ENCODE measurements at places on chromosomes 2 and 18.

DNA sequence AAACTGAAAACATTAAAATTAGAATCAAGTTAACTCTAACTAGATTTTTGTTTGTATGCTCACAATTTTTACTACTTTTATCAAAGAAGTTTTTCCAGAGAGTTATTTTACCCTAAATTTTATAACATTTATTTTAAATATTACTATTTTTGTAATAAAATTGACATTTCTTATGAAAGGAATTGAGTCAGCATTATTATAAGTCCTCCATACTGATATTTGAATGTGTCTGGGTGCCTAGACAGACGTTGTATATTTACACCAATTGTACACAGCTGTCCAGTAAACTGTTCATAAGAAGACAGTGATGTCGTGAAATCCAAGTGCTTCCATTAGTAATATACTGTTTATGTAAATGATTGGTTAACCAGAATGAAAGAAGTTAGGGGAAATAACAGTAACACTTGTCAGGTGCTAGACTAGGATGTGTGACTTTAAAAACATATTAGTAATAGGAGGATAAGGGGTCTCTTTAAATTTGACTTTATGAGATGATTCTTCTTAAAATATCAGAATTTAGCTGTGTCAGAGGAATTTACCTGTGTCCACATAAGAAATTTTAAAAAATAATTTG lies 73.7 kb downstream of the TANK start:
- no peak for DNase-seq

DNA sequence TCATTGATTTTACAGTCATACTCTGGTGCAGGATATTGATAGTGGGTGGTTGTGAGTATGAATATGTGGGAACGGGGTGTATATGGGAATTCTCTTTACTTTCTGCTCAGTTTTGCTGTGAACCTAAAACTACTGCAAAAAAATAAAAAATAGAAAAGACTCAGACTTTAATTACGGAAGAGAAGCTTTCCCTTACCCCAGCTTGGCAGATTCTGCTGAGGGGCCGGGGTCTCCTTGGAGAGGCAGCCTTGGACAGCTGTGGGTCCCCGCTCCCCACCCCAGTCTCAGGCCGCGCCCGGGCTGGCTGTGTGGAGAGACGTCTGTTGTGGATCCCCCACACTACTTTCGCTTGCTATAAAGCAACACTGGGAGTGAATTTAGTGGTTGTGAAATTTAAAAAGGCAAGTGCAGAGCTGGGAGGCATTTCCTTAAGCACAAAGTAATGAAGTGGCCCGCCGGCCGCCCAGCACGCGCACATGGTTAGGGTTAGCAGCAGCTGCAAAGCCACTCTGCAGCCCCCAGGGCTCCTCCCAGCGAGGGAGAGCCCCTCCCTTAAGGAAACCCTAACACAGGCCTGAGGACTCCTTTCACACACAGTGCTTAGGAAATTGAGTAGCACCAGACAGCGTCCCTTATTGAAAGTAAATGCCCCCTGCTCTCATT lies 102.4 kb downstream of the DDX1 start:
- DNase-seq, result no peak

- DNase-seq, result no peak
Observed at GRCh38 chr2:37631698-37632097, 39.7 kb downstream of the CDC42EP3 start.

GRCh38 chr2:218659988-218660358 lies 490 bp downstream of the BCS1L start:
- no peak for DNase-seq

DNA sequence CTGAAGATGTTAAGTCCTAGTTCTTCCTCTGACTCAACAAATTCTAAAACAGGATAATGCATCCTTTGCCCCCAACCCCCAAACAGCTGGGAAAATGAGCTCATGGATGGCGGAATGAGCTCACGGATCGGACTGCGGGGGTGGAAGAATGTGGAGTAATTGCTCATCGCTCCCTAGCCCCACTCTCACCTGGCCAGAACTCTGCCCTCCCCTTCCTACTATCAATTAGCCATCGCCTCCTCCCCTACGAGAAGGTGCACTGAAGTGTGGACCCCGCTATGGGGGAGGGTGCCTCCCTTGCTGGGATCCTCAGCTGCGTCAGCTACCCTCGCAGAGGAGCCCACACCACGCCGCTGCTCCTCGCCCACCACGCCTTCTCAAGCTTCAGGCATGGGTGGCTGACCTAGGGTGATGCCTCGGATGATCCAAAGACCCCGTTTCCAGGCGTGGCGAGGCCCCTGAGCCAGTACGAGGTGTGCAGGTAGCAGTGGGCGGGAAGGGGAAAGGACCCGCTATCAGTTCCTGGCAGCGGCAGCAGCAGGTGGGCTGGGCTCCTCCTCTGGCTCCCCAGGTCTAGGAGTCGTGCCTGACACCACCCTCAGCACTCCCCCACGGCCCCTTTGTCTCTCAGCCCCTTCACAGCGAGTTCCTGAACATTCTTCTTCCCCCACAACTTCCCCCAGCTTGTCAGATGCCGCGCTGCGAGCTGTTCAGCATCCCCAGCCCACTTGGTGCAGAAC lies 82.1 kb upstream of the POMC start:
- no peak for DNase-seq

DNA sequence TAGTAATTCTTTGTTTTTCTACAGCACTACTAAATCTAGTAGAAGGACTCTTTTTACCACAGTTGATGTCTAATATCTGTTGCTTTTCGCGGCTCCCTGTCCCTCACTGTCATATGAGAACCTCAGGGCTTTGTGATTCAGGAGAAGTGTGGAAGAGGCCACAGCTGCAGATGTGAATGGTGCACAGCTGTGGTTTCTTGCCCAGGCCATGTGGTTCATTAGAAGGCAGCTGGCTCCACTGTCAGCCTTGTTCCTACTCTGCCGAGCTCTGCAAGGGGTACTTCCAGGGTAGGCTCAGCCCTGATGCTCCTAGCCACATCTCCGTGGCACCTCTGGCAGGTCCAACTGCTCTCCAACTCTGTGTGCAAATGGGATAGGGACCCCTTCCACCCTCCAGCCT lies 83.9 kb downstream of the APOB start:
- DNase-seq, result no peak

DNA sequence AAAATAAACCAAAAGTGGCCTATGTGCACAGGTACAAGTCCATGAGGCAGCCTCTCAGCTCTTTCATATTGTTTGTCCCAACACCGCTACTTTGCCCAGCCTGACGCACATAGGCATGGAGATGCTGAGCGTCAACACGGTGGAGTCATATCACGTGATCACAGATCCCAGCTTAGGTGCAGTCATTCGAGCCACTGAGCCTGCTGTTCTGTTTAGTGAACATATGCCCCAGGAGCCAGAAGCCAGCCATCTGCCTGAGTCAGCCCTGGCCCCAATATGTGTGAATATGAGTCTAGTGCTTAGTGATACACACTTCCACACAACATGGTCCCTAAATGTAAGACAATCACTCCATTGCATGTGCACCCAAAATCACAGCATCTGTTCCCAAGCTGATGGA lies 88.2 kb upstream of the LCLAT1 start:
- DNase-seq, result no peak

- no peak for DNase-seq
Observed at GRCh38 chr2:146992057-146992456, 852.8 kb upstream of the ACVR2A start.

- DNase-seq, result peak; percentile 80
Observed at GRCh38 chr18:32048507-32049091, 30.0 kb downstream of the RNF125 start.

DNA sequence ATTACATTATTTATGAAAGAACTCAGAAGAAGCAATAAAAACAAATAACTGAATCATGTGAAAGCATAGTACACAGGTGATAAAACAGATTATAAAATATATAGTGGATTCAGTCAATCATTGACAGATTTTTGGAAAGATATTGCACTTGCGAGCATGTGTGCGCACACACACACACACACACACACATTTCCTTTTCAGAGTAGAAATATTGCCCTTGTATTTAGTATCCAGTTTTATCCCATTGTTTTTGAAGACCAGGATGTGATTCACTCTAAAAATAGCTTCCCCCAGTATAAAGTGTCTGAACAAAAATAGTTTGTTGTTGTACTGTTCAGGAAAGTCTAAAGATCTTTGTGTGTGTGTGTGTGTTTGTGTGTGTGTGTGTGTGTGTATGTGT lies 145.5 kb downstream of the CALCRL start:
- DNase-seq, result no peak

DNA sequence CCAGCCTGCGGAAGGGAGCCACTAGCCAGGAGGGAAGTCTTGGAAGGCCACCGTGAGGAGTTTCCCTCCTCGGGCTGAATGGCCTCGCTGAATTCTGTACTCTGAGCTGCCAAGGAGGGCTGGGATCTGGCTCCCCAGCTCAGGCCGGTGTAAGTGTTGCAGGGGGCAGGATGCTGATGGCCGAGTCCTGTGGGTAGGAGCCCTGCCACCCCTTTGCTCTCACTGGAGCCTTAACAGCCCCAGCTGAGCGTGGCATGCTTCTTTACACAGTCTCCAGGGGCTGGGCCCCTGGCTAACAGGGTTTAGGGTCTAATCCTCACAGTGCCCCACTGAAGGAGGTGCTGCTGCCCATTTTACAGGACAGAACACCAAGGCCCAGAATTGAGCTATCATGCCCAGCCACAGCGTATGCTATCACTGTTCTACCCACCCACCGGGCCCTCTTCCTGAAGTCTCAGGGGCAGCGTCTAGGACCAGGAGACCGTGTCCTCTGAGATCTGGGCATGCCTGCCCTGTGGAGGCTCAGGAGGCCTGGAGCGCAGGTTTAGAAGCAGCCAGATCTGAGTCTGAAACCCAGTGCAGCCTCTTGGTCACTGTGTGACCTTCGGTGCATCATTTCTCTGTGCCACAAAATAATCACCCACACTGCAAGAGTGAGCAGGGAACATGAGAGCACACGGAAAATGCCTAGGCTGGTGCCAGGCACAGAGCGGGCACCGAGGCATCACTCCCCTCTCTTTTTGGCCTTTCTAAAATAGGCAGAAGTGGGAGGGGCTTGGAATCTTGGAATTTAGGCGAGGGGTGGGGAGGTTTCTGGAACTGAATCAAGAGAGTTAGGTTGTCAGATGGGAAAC lies 42.9 kb downstream of the TMEM37 start:
- peak; percentile 23 for DNase-seq

GRCh38 chr2:67260343-67261277 lies 136.5 kb upstream of the ETAA1 start:
- DNase-seq, result no peak

- DNase-seq, result no peak
Observed at GRCh38 chr2:172083628-172084394, 1.5 kb upstream of the DLX1 start.

- no peak for DNase-seq
Observed at GRCh38 chr2:70381235-70381634, 79.4 kb upstream of the FAM136A start.

DNA sequence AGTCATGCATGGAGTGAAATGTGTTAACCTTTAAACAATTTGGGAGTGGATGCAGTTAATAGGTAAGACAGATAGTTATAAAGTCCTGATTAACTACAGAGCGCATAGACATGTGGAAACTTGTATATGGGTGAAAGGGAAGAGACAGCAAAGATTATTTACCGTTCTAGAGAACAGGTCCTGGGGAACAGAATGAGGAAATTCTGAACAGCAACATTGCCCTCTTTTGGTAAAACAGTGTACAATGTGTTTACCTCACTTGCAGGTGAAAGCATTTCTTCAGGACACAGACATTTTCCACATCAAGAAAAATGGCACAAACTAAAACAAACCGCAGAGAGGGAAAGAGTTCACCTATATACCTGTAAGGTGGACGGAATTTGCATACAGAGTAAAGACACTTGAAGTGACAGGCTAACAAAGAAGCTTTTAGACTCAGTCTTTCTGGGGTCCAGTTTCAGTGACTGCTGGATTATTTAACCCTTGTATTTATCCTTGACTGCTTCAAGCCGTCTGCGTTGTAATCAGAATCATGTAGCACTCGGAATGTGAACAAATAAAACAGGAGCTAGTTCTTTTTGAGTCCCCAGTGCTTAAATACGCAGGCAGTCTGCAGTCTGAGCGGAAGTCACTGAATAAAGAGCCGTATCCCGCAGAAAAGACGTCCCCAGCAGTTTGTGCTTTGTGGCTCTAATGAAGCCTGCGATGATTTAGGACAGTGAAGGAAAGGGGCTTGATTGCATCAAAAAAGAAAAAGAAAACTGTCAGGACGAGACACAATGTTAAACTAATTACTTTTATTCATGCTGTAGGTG lies 364.8 kb upstream of the GALNT5 start:
- no peak for DNase-seq

DNA sequence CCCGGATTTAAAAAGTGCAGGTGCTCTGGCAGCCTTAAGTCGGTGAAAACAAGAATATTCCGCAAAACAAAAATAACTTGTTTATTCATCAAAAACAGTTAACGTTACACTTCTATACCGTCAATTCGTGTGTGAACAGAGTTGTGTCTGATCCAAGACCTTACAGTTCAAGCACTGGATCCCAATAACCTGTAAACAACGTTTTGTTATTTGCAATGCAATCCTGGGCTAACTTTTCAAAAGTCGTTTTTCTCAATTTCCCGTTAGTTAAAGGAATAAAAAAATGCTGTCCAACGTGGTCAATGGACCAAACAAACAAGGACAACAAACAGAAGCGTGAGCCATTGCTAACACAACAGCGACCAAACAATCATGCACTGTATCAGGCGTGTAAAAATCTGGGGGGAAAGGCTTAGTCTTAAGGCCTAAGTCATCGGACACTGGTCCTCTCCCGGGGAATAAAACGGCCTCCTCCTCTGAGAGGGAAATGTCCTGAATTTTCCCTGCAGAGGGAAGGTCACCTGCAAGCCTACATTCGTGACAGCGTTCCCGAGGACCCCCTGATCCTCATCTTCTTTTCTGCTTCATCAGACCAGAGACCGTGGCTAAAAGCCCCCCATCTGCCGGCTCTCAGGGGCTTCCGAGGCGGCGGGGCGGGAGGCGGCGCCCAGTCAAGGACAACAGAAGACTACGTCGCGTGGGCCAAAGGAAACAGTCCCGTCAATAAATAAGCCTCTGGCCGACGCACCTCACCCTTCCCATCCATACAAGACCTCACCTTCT lies 490 bp downstream of the NDUFS1 start:
- DNase-seq, result no peak

DNA sequence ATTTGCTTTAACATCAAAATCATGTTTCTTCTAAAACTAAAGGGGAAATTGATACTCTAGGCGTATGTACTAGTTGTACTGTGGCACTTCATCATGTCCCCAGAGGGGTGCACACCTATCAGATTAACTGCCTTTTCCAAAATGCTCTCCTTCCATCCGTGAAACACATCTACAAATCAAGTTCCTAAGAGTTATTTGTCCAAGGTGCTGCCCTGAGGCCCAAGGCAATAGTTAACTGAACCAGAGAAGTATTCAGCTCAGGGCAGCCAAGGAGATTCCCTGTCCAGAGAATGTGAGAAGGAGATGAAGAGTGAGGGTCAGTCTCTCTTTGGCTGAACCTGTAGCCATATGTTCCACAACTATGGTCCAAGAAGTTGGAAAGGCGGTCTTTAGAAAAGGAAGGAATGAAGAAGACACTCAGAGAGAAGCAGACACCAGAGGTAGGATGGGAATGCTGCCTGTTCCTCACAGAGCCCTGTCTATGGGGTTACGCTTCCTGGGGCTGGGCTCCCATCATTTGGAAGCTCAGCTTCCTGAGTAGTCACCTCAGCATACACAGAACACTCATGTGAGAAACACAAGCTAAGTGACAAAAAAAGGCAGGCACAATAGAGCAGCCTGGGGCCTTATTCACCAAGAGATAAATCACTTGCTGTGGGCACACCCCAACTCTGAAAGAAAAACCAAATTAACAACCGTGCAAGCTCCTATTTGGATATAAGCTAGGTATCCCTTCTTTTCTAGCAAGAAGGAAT lies 55.6 kb downstream of the ANKRD44 start:
- no peak for DNase-seq

- peak; percentile 5 for DNase-seq
Observed at GRCh38 chr2:230162981-230163380, 56.8 kb downstream of the SP110 start.

- DNase-seq, result no peak
Observed at GRCh38 chr2:176339208-176339607, 70.0 kb downstream of the MTX2 start.

Measured in left lobe of liver (tissue), 2 donors.